ELF-1 (cell line): ENCODE measurements at places on chromosomes 6 and 20.

DNA sequence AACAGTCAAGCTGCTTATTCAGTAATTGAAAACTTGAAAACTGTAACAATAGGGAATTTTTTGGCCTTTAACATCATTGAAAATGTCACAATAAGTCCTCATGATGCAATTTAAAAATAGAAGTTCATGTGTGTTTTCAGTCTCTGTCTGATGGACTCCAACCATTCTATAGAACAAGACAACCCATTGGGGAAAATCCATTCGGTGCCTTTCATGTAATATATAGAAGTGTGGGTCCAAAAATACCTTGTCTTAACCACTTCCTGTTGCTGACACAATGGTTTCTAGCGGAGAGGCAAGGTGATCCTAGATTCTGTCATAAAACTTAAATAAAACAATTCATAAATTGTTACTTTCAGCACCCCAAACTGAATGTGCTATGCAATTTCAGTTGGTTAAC is 1131.3 kb upstream of the MAP3K7 start:
- no peak for DNase-seq

DNA sequence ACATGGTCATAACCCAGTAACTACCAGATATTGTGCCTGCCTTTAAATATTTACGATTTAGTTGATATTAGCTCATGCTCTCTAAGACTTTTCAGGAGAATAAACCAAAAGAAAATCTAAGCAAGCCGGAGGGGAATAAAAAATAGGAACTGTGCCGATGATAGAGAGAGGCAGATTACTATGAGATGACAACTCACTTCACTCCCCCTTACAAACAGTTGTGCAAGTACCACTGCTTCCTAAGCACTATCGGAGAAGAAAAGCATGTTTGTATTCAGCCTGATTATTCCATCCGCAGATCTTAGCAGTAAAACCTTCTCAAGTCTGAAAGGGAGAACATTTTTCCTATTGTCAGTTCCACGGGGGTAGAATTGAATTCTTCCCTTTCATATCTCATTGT is 294.4 kb downstream of the KCNQ5 start:
- DNase-seq = no peak

- DNase-seq = no peak
These were observed 147.0 kb upstream of the STXBP5 start for GRCh38 chr6:147057188-147057587.

- DNase-seq = no peak
These were observed 12.7 kb upstream of the PRELID3B start for GRCh38 chr20:59055302-59055701.

DNA sequence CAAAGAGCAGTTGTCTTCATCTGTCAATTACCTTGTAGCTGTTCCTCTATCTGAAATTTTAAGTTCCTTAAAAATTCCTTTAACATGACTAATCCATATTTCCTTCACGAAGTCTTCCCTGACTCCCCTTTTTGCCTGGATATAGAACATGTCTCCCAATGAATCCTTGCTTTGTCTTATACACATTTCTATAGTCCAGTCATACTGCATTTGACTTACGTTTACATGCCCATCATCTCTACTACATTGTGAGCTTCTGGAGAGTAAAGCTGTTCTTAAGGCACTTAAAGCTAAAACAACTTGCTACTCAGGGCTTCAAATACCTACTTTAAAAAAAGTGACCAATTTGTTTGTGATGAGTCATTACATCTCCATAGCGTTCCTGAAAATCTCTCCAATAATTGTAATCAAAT is 4.9 kb downstream of the REV3L start:
- DNase-seq = no peak

GRCh38 chr6:35146453-35146852 is 5.3 kb upstream of the TCP11 start:
- DNase-seq = peak; percentile 69

GRCh38 chr6:7604003-7604402 is 14.0 kb downstream of the SNRNP48 start:
- no peak for DNase-seq

- no peak for DNase-seq
These were observed 9.1 kb downstream of the RSPO4 start for GRCh38 chr20:992801-993535.

DNA sequence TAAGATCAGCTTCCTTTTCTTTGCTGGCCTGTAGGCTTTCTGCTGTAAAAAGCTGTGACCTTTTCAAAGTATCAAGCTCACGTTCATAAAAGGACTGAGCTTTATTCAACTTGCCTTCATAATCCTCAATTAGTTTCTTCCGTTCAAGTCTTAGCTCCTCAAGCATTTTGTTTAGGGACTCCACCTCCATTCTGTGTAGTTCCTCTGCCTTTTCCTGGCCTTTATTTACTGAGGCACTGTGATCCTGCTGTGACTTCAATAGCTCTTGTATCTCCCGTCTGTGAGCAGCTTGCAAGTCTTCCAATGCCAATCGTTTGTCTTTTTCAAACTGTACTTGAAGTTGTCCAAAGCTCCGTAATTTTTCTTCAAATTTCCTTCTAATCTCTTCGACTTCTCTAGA is 54.4 kb downstream of the FAM184A start:
- peak; percentile 27 for DNase-seq

GRCh38 chr20:38883981-38884733 is 42.1 kb upstream of the FAM83D start:
- DNase-seq = no peak

GRCh38 chr6:69284176-69284730 is 512.6 kb downstream of the LMBRD1 start:
- no peak for DNase-seq

DNA sequence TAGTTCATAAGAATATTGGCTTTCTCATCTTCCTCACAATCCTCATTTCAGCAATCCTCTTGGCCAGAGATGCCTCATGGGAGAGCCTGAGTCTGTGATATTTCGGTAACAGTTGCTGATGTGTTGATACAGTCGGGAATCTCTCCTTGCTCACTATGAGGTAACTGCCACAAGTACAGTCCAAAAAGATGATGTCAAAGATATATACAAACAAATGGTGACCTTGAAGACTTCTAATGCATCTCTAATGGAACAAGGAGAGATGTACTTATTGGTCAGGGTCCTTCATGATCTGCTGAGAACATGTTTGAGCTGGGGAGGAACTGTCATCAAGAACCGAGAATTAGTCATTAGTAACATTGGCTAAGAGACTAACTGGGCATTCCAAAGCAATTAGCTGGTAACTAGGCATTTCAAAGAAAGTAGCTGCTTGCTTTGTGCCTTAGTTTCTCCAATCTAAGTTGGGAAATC is 56.1 kb downstream of the FILIP1 start:
- DNase-seq = no peak

- DNase-seq = no peak
These were observed 67.7 kb downstream of the KIF6 start for GRCh38 chr6:39657355-39658135.
